Stimulated activated CD8-positive, alpha-beta memory T cell treated with anti-CD3 and anti-CD28 coated beads, Interleukin-2, amount 100 ng/mL, for 1 hour (primary cell): ENCODE measurements at places on chromosomes 2 and 18.

DNA sequence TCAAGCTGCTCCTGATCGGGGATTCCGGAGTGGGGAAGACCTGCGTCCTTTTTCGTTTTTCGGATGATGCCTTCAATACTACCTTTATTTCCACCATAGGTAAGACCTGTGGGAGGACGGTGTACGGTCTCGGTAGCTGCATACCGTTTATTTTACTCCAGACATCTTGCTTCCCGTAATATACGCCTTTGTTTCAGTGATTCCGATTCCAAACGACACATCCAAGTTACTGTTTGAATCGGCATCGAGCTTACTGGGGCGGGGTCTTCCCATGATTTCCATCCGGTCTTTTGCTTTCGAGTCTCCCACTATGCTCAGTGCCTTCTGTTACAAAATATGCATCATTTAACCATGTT is 731 bp downstream of the RAB10 start:
- no peak for DNase-seq

DNA sequence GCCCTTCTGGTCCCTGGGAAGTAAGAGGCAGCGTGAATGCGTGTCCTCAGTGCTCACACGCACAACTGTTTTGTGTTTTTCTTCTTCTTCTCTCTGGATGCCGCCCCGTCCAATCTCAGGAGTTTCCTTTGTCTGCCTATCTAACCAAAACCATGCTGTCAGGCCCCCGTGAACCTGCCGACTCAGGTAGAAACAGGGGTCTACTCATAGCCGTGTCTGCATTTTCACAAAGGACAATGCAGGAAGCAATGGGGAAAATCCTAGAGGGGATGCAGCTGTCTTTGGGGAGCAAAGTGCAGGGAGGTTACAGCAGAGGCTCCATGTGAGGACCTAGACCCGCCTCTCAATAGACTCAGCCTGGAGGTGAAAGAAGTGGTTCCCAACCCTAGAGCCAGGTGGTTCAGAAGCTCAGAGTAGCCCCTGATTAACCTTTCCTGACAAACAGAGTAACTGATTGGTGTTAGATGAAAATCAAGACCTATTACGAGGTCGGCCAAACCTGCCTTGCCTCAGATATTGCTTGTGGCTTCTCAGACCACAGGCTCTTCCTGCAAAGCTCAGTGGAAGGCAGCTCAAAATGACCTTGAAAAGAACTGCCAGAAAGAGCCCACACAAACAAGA is 49.3 kb downstream of the CD226 start:
- no peak for DNase-seq

GRCh38 chr2:238459081-238459629 is 32.4 kb downstream of the ASB1 start:
- DNase-seq: no peak

GRCh38 chr18:28005164-28005563 is 171.8 kb downstream of the CDH2 start:
- no peak for DNase-seq

DNA sequence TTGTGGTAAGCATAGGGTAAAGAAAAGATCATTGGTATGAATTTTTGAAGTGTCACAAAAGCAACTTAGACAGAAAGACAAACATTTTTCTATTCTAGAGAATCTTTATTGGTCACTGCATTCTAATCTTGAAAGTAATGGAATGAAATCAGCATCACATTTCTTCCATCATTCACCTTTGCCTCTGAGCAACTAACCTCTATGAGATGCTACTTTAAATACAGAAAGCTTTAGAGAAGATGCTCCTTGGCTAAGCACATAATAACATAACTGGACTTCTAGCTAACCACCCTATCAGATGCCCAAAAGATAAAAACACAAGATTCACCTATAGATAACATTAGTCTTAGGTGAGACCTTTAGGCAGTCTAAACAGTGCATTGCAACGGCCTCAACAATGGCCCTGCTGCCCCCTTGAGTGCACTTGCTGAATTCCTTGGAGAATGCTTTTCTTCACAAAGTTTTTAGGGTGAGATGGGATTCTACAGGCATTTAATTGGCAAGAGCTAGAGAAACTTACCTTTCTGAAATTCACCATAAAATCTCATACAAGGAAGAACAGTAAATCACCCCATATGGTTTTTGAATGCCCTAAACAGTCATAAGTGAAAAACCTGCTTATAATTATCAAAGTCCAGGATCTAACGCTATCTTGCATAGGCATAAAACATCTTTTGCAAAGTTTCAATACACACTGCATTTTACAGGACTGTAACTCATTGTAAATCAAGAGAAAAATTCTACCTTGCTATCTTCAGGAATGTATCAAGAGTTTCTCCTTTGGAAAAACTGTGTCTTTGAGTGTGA is 791.3 kb upstream of the CHAC2 start:
- no peak for DNase-seq

DNA sequence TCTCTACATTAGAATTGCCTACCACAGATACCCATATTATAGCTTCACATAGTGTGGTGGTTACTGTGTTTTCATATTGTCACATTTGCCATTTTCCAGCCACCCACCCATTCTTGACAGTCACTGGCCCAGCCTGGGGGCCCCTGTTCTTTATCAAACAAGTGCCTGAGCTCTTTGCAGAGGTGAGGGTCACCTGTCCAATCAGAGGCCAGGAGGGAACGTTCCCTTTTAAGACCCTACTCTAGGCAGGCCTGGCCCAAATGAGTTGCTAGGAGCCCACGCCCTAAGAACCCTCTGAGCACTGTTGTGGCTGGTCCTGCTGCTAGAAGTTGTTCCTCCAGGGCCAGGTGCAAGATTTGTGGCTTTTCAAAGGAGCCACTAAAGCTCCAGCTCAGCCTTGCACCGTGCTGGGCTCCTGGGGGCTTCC is 5.2 kb downstream of the IL37 start:
- DNase-seq: no peak

- no peak for DNase-seq
Observed at GRCh38 chr2:222613715-222614331, 42.1 kb downstream of the FARSB start.

DNA sequence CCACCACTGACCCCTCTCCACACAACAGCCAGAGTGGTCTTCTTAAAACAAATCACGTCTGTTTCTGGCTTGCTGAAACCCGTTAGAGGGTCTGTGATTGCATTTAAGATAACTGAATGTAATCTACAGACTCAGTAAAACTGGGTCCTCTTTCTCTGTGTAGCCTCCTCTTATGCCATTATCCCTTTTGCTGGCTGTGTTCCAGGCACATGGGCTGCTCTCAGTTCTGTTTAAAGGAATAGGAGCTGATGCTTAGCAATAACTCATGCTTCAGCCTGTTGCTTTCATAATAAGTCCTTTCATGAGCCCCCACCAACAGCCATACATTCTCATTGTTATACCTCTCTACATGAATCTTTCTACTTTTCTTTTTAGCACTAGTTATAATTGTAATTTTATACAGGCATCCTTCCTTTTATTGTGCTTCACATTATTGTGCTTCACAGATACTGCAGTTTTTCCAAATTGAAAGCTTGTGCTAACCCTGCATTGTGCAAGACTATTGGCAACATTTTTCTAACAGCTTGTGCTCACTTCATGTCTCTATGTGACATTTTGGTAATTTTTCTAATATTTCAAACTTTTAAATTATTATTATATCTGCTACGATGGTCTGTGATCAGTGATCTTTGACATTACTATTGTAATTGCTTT is 782.6 kb downstream of the MBD2 start:
- no peak for DNase-seq

GRCh38 chr2:144523596-144524117 is 3.7 kb upstream of the ZEB2 start:
- DNase-seq: no peak

DNA sequence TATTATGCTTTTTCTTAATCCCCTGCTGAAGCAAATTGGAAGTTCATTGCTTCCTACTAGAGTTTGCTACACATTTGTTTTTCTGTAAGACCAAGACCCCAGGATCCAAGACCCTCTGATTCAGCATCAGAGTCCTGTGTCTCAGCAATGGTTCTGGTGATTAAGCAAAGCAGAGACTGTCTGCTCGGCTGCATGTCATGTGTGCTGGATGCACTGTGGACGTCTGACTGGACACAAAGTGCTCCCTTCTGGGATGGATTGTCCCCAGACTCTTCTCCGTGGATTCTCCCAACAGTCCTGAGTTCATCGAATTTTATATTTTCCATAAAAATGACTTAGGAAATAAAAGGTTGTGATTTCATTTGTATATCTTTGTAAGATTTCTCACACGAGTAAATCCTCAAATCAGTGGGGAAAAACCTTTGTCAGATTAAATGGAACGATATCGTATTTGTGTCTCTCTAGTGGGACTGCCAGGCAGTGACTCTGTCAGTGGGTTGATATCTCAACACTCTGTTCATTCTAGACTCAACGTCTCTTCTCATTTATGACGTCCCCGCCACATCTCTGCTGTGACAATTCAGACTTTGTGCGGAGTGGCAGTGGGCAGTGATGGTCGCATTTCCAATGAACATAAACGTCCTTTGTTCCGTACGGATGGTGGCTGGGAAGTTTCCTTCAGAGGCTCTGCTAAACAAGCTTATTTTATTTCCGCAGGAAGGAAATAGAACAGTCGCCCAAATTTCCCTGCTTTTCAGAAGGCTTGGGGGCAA is 58.6 kb downstream of the NCAPH start:
- DNase-seq: no peak

DNA sequence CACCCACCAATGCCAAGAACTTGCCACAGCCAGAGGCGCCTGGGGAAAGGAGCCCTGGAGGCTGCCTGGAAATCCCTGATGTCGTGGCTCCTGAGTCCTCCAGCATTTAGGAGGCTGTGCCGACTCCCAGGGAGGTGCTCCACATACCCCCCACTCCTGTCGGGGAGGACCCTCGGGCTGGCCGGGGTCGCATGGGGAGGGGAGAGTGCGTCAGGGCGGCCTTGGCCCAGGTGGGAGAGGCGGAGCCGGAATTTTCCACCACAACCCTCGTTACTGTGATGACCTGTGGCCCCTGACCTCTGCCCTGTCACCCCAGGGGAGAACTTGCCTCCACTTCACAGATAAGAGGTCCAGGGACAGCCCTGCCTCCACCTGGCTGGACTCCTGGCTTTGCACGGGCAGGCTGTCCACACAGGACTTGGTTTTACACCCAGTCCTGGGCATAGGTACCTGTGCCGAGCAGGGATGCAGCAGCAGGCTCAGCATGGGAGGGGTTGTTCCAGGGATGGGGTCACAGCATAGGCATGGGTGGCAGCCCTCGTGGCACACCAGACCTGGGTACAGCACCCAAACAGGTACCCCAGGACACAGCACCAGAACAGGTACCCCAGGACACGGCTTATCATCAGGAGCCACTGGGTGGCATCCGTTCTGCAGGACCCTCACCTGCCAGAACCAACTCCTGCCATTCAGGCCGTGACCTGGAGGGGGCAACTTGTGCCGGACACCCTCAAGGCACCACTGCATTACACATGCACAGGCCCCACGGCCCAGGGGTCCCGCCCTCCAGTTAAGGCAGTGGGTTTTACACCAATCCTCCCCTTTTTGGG is 12.3 kb upstream of the AGXT start:
- no peak for DNase-seq

GRCh38 chr2:149038442-149039212 is at the start of gene LYPD6B:
LYPD6B (plus strand) TSS chr2:149038699; CDS start chr2:149130949, 92,250 bp downstream.
- DNase-seq: no peak

DNA sequence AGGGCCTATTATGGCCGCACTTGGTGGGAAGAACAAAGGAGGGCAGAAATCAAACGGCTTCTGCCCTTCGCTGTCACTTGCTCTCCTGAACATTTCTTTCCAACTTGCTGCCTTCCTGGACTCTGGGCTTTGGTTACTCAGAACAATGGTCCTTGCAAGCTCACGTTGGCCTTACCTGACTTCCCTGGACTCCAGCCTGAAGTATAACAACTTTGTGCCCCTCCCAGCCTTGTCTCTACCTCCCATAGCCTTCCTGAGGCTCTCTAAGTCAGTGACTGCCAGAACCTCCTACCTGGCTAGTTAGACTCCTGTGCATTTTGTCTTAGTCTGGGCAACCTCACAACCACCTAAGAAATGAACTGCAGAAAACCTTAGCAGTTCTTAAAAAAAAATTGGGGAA is 30.2 kb upstream of the ITPRID2 start:
- DNase-seq: no peak

DNA sequence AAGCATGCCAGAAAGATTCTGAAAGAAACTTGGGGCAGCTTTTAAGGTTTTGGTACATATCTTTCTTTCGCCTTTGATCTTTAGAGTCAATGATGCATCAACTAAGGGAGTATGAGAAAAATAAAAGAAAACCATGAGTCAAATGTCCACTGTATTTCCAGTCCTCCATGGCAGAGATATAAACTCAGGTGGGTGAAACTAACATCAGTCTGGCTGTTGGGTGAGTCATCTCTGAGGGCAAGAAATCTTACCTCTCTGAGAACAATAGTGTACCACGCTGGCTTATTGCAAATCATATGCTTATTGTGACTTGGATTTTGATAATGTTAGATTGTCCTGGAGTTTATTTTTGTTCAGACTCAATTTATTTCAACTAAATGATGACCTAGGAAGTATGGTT is 521.0 kb downstream of the PLCL1 start:
- DNase-seq: no peak

DNA sequence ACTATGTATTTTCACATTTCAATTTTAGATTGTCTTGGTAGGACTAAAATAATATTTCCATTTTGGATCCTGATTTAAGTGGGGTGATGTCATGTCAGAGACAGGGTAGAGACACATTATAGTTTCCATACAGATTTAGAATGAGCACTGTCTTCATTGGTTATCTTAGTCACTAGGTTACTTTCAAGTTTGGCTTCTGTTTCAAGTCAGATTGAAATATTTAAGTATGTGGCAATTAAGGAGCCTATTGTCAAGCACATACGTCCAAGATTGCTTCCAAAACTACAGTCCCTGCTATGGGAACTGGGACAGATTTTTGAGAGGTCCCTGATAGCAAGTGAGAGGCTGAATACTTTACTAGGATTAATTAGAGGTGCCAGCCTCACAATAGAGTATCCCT is 89.2 kb upstream of the FAM117B start:
- no peak for DNase-seq
